ENCODE measurements at places on chromosomes 5 and 9. TPM values are rescaled to one million over a fixed set of nuclear protein-coding genes. Genes with fewer than 3 reads are reported as not detected.

- H3K36me3 ChIP-seq: no peaks in the 10 kb centered on the region
- no peaks in the 10 kb centered on the region for H3K4me1 ChIP-seq
- H3K27ac ChIP-seq: no peak overlapping the region
- no peaks in the 10 kb centered on the region for H3K27me3 ChIP-seq
- no peak overlapping the region for H3K4me3 ChIP-seq
Observed at GRCh38 chr5:152595405-152595804, 190.3 kb upstream of the NMUR2 start.

DNA sequence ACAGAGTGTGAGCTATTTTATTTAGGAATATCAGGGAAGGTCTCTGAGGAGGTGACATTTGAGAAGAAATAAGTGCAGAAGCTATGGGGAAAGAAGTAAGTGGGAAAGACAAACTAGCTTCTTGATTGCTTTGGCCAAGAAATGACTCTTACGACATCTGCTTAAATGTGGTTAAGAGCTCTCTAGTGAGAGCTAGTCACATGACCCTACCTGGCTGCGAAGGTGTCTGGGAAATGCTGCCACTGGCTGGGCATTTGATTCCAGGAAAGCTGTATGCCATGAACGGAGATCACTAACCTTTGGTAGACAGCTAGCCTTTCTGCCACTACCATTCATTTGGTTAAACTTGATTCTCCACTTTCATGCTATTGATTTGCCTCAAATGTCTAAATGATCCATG lies 80.1 kb downstream of the KIAA0825 start:
- H3K27me3 ChIP-seq: no peaks in the 10 kb centered on the region
- no peak overlapping the region for H3K4me3 ChIP-seq
- no peak for DNase-seq

DNA sequence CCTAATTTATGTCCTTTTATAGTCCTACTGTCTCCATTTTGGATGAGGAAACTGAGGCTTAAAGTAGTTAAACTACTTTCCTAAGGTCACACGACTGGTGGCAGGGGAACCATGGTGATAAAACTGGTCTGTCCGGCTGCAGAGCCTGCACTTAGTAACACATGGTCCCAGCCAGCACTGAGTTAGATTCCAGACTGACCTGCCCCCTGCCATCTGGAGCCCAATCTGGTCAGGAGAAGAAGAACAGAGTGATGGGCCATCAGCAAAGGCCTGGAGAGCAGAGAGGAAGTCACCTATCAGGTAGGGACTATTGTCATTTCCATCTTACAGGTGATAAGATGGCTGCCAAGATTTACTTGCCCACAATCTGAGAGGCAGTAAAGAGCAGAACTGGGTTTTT lies 86.6 kb upstream of the SLC25A48 start:
- no peak overlapping the region for H3K4me3 ChIP-seq
- H3K27me3 ChIP-seq: no peaks in the 10 kb centered on the region
- DNase-seq: no peak
- H3K4me1 ChIP-seq: no peaks in the 10 kb centered on the region
- no peak overlapping the region for H3K27ac ChIP-seq

DNA sequence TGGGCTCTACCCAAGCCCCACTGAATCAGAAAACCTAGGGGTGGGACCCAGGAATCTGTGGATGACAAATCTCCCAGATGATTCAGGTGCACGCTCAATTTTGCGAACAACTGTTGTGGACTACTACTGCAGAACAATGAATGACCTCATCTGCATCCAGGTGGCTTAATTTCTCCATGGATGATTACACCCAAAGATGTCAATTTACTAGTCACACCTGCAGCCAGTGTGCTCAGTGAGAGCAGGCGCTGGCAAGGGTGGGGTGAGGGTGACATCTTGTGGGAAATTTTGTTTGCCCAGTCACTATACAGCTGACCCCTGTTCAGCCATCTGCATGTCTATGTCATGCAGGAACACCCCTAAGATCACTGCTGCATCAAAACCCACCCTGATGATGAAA lies 118.2 kb downstream of the ENTREP1 start:
- no peak overlapping the region for H3K4me3 ChIP-seq
- no peaks in the 10 kb centered on the region for H3K4me1 ChIP-seq
- H3K27ac ChIP-seq: no peak overlapping the region
- no peak for DNase-seq
- H3K36me3 ChIP-seq: no peaks in the 10 kb centered on the region
- no peaks in the 10 kb centered on the region for H3K27me3 ChIP-seq

The TLX3 gene
- not detected for total RNA-seq

The OBP2B gene
- total RNA-seq: not detected

The AQP7 gene
- not detected for total RNA-seq
